COR-L47 (cell line): ENCODE measurements at places on chromosomes 2 and 18.

DNA sequence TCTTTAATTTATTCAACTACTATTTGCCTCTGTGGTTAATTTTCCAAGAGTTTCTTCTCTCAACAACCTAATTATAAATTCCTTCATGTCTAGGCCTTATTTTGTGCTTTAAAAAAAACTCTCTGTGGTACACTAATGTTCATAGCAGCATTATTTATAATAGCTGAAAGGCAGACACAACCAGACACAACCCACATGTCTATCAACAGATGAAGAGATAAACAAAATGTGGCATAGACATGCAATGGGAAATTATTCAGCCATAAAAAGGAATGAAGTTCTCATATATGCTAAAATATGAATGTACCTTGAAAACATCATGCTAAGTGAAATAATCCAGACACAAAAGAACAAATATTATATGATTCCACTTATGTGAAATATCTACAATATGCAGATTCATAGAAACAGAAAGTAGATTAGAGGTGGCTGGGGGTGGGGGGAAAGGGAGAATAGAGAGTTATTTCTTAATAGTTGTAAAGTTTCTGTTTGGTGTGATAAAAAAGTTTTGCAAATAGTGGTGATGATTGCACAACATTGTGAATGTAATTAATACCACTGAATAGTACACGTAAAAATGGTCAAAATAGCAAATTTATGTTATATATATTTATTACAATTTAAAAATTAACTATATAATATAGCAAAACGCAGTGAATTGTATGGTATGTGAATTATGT, 28.1 kb upstream of the RASGRP3 start:
- no peak for DNase-seq

DNA sequence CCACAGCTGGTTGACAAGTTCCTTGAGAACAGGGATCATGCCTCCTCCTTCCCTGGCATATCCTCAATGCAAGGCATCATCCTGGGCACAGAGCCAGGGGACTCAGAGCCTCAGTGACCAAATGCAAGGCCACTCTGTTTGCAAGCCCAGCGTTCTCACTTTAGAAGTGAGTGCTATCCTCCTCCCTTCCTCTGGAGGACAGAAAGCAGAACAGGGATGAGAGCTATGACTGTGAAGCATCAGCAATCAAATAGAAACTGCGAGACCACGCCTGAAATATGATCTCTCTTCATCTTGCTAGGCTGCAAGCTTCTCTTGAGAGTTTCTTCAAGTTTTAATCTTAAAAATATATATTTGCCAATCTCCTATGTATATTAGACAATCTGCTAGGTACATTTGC, 119.8 kb downstream of the LRATD1 start:
- DNase-seq, result no peak

DNA sequence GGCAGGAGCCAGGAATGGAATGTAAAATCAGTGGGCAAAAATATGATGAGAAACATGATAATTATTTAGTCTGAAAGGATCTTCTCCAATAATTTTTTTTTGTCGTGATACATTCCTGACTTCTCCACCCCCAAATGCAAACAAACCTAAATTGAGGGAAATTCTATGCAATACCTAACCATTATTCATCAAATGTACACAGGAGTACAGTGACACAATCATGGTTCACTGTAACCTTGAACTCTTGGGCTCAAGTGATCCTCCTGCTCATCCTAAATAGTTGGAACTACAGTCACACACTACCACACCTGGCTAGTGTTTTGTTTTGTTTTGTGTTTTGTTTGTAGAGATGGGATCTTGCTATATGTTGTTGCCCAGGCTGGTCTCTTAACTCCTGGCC, 46.5 kb downstream of the RAB10 start:
- DNase-seq, result no peak

DNA sequence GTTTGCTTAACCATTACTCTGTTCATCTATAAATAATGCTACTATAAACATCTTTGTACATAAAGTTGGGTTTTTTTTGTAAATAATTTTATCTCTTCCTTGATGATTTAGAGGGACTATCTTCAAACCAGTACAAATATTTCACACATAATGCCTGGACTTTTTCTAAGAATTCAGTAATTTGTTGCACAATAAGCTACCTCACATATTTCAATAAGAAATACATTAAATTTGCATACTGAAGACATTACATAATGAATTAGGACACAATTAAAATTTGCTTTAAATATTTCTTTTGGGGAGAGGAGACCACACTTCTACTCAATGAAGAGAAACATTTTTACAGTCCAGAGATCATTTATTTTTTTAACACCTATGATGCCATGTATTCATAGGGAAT, 7.2 kb upstream of the ROCK1 start:
- no peak for DNase-seq

GRCh38 chr2:121005453-121005852, 269.8 kb downstream of the GLI2 start:
- DNase-seq, result no peak

- no peak for DNase-seq
Observed at GRCh38 chr2:68588589-68588988, 54.8 kb upstream of the PROKR1 start.

- no peak for DNase-seq
Observed at GRCh38 chr18:48607056-48607984, 68.5 kb downstream of the CTIF start.

DNA sequence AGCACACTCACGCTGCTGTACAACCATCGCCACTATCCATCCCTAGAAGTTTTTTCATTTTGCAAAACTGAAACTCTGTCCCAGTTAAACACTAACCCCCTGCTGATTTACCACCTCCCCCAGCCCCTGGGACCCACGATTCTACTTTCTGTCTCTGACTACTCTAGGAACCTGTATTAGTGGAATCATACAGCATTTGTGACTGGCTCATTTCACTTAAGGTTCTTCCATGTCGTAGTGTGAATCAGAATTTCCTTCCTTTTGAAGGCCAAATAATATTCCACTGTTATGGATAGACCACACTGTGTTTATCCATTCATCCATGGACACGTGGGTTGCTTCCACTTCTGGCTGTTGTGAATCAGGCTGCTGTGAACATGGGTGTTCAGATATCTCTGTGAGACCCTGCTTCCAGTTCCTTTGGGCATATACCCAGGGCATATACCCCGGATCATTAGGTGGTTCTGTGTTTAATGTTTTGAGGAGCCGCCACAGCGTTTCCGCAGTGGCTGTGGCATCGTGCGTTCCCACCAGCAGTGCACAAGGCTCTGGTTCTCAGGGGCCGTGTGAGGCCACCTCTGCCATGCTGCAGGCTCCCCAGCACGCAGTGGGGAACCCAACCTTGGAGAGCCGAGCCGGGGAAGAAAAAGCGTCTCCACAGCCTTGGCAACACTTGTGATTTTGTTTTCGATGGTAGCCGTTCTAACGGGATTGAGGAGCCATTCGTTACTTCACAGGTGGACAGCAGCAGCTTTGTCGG, 10.1 kb downstream of the RAMP1 start:
- no peak for DNase-seq

DNA sequence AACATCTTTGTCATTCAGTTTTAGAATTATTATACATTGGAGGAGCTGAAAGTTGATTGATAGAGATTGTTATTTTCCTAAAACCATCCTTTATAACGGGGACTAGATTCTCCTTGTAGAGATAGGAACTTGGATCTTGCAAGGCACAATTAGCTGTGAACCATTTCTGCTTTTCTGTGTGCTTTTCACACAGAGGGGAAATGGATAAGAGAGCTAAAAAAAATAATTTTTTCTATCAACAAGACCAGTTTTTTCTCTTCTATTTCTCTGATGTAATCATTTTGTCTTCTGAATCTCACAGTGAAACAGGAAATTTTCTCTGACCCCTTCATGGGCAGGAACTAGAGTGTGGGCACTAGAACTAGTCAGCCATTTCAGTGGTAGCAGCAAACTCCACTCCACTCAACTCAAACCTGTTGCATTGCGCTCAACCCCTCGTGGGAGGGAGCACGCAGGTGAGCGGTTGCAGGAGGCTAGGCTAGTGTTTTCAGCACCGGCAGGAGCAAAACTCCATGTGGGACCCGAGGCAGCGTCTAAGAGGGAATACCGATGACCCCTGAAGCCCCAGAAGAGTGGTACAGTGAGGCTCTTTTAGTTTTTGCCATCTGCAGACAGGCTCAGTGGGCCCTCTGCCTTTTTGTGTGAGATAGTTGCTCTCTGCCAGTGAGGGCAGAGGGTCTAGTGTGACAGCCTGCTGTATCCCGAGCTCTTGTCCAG, 24.0 kb upstream of the SLC39A10 start:
- DNase-seq, result no peak

- DNase-seq, result peak; percentile 23
Observed at GRCh38 chr2:207530160-207531031, 634 bp downstream of the CREB1 start.

DNA sequence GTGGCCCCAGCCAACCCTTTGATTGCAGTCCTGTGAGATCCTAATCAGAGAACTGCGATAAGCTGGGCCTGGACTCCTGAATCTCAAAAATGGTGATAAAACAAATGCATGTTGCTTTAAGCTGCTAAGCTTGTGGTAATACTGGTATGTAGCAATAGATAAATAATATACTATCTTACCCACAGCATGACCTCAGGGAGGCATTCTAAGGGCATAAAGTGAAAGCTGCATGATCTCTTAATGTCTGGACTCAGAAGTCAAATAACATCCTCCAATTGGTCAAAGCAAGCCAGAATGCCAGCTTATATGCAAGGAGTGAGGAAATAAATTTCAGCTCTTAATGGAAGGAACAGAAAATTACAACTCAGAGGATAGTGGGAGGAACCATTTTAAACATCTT, 246.1 kb downstream of the FSIP2 start:
- DNase-seq, result no peak

GRCh38 chr18:36872329-36872728, 43.4 kb downstream of the KIAA1328 start:
- DNase-seq, result no peak

- DNase-seq, result no peak
Observed at GRCh38 chr18:45658756-45659155, 43.5 kb downstream of the SLC14A2 start.

- DNase-seq, result no peak
Observed at GRCh38 chr2:102667072-102667471, 47.7 kb downstream of the SLC9A2 start.

DNA sequence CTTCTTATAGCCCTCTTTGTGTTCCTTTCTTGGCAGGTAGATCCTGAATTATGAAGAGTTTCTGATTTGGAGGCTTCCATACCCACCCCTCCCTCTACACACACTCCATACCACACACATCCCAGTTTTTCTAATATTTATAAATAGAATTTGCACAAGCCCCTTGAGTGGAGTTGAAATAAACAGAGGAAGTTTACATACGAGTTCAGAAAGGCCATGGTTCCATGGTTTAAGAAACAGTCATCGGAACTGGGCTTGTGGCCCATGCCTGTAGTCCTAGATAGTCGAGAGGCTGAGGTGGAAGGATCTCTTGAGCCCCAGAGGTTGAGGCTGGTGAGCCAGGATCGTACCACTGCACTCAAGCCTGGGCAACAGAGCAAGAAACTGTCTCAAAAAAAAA, 62.7 kb upstream of the TANC1 start:
- no peak for DNase-seq

GRCh38 chr2:99821039-99821438, 321.4 kb downstream of the AFF3 start:
- no peak for DNase-seq

DNA sequence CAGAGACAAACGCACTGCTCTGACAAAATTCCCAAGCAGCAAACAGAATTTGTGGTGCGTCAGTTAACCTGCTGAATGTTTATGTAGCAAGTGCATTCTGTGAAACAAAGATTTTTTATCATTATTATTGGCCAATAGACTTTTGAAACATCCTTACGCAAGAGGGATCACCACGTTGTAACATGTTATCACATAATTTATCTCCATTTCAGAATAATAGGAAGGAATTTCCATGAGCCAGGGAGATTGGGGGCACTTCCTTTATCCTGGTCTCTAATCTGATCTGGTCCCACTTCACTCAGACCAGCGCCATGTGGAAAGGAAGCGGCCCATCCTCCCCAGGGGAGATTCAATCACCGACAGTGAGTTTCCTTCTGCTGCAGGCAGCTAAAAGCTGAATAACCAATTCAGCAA, 166.1 kb downstream of the PID1 start:
- no peak for DNase-seq

GRCh38 chr2:108239786-108240185, at the start of gene SULT1C3:
TSS of gene SULT1C3 (plus strand) at chr2:108239968. CDS start at chr2:108247195, 7,227 bp downstream.
- peak; percentile 13 for DNase-seq

- no peak for DNase-seq
Observed at GRCh38 chr18:75304678-75305557, 94.3 kb downstream of the TSHZ1 start.

- no peak for DNase-seq
Observed at GRCh38 chr2:134862069-134862468, 23.7 kb downstream of the ACMSD start.

DNA sequence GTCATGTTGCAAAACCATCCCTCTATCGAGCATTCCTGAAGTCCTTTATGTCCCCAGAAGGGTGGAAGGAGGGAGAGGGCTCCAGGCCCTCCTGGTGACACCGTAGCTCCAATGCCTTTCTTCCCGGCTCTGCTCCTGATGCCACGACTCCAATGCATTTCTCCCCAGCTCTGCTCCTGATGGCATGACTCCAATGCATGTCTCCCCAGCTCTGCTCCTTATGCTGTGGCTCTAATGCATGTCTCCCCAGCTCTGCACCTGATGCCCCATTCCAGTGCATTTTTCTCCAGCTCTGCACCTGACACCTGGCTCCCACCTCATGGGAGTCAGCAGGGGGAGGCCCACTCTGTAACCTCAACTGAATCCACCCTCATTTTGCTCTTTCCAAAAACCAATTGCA, 153.0 kb upstream of the SALL3 start:
- DNase-seq, result no peak

DNA sequence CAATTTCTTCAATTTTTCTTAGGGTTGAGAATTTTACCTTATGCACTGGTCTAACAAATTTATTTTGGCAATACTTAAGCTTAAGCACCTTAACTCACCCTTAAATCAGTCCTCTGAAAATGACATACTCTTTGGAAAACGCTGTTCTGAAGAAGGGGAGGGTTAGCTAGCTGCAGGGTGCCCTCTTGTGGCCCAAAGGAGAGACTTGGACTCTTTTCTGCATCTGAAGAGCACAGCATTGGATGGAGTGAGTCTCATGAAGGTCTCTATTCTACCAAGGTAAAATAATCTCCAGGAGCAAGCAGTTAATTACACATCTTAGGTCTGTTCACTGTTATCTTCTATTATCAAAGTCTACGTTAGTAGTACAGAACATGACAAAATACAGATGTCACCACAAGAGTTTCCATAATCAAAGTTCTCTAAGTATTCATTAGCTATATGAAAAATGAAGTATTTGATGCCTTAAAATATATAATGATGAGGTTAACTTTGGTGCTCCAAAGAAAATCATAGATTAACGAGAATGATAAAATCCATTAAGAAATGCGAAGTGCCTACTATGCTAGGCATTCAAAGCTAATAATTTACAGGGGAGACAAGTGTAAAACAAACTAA, 24.4 kb downstream of the PUM2 start:
- peak; percentile 53 for DNase-seq

GRCh38 chr2:100742277-100743254, 77.4 kb upstream of the NPAS2 start:
- no peak for DNase-seq

- no peak for DNase-seq
Observed at GRCh38 chr2:77469106-77469505, 53.1 kb downstream of the LRRTM4 start.
